Stimulated activated CD8-positive, alpha-beta memory T cell treated with anti-CD3 and anti-CD28 coated beads, Interleukin-12 subunit alpha, Interleukin-12 subunit beta, amount 100 ng/mL, for 1 hour (primary cell): ENCODE measurements at places on chromosomes 13 and 19.

- no peak for DNase-seq
Measured at GRCh38 chr13:39773833-39774232, 118.4 kb downstream of the COG6 start.

DNA sequence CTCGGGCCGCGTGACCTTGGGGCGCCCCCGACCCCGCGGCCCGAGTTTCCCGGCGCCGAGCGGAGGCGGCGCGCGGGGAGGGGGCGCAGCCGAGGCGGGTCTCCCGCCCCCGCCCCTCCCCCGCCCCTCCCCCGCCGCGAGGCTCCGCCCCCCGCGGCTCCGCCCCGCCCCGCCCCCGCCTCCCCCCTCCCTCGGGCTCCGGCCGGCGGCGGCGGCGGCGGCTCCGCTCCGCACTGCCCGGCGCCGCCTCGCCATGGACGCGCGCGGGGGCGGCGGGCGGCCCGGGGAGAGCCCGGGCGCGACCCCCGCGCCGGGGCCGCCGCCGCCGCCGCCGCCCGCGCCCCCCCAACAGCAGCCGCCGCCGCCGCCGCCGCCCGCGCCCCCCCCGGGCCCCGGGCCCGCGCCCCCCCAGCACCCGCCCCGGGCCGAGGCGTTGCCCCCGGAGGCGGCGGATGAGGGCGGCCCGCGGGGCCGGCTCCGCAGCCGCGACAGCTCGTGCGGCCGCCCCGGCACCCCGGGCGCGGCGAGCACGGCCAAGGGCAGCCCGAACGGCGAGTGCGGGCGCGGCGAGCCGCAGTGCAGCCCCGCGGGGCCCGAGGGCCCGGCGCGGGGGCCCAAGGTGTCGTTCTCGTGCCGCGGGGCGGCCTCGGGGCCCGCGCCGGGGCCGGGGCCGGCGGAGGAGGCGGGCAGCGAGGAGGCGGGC lies at the start of gene HCN2:
TSS of gene HCN2 (plus strand) at position 189 of the 703 bp plus-strand sequence. CDS start at position 254, 65 bp downstream.
- DNase-seq, result no peak

DNA sequence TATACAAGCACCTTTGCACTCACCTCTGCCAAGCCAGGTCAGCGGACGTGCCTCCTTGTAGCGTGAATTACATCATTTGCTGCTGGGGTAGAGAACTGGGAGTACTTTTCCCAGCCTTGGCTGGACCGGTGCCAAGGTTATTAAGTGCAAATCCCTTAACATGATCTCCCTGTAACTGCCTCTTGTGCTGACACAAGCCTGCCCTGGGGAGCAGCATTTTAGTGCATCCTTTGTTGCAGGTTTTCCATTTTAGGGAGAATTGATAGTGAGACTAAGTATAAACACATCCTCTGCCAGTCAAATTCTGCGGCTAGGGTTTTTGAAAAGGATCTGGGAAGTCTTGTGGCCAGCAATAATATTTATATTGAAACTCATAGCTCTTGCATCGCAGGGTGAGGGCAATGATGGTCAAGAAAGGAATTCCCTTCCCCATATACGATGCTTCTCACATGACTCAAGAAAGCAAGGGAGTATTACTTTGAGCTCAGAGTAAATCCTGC lies 32.7 kb upstream of the DCLK1 start:
- DNase-seq, result no peak

DNA sequence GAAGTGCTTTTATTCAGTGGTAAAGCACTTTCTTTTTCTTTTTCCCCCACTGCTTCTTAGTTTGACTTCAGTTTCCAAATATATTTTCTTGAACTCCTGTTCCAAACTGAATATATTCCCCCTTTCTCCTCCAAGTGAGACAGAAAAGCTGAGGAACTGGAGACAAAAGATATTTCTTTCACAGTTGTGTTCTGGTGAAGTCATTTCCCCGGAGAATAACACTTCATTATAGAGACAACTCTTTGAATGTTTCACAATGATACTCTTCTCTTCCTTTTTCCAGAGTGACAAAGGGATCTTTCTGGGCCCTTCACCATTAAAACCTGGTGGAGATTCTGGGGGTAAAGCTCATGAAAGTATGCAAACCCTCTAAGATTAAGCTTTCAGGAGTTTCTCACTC lies 860.8 kb upstream of the SLITRK5 start:
- no peak for DNase-seq
